ENCODE measurements at places on chromosomes 5 and 9.

DNA sequence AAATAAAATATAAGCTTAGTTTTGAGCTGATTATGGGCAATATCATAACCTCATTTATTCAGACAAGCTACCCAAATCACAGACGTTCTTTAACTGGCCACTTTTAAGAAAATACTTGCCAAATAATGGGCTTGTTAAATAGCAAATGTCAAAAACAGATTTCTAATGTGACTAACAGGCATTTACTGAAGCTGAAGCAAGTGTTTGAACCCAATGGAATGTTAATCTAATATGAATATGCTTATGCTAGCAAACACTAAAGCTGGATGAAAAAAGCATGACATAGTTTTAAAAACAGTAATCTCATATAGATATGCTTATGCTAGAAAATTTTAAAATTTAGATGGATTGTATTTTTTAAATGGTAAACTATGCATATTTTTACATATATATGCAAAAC, 411.6 kb upstream of the PTGER4 start:
- no peak for DNase-seq

DNA sequence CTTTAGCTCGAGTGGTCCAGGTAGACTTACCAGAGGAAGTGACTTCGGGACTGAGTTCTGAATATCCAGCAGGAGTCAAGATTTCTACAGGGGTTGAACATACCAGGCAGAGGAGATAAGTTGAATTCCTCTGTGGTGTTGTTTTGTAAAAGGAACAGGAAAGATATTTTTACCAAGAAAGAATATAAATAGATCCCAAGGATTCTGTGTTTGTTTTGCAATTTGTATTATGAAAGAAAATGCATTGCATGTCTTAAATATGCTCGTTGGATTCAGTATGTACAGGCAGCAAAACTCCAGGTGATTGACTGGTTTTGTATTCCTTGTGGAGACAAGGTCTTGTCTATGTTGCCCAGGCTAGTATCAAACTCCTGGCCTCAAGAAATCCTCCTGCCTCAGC, 197.8 kb downstream of the FRMD3 start:
- no peak for DNase-seq

GRCh38 chr5:38382898-38383297, 124.5 kb downstream of the EGFLAM start:
- peak; percentile 31 for DNase-seq

GRCh38 chr5:68385936-68386335, 170.4 kb downstream of the PIK3R1 start:
- no peak for DNase-seq

DNA sequence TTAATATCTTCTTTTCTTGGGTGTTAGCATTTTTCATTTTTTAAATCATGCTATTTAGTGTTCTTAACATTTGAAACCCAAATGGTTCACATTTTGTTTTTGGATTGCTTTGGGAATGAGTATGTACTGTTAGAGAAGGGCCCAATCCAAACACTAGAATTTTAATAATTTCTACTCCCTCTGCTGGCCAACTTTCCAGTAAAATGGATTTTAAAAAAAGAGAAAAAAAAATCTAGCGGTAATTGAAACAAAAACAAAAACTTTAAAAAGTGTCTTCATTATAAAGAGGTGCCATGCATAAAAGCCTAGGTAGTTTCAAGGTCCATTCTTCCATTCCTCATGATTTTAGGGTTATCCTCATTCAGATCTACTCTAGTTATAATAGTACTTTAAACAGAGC, 32.1 kb upstream of the RICTOR start:
- DNase-seq, result no peak

DNA sequence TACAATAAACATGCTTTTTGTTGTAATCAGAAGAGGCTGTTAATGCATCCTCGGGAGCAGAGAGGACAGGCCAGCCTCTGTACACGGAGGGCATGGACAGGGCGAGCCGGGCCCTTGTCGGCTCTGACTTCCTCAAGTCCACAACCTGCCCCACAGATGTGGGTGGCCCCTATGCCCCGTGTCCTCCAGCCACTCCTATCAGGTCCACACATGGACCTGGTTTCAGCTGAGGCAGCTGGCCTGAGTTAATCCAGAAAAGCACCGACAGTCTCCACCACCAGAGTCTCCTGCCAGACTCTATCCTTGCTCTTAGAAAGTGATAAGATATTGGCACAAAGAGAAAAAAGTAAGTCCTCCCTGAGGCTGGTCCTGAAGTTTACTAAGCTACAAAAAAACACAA, 52.4 kb upstream of the PHYKPL start:
- DNase-seq, result no peak

GRCh38 chr5:168693297-168693696, 114.1 kb upstream of the PANK3 start:
- DNase-seq, result no peak

DNA sequence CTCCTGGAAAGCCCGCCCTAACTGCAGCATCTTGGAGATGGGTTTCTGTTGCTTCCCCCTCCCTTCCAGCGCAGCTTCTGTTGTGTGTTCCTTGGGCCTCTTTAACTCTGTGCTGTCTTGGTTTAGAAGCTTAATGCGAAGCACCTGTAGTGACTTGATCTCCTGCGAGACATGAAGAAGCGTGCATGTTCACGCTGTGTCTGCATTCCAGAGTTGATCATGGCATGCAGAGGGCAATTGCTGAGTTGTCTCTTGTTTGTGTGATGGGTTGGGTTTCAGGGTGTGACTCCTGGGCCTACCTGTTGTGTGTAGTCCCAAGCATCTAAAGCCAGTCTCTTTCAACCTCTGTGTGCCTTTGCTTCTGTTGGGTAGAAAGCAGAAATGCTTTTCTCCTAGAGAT, 155.6 kb downstream of the SMARCA2 start:
- DNase-seq, result no peak

DNA sequence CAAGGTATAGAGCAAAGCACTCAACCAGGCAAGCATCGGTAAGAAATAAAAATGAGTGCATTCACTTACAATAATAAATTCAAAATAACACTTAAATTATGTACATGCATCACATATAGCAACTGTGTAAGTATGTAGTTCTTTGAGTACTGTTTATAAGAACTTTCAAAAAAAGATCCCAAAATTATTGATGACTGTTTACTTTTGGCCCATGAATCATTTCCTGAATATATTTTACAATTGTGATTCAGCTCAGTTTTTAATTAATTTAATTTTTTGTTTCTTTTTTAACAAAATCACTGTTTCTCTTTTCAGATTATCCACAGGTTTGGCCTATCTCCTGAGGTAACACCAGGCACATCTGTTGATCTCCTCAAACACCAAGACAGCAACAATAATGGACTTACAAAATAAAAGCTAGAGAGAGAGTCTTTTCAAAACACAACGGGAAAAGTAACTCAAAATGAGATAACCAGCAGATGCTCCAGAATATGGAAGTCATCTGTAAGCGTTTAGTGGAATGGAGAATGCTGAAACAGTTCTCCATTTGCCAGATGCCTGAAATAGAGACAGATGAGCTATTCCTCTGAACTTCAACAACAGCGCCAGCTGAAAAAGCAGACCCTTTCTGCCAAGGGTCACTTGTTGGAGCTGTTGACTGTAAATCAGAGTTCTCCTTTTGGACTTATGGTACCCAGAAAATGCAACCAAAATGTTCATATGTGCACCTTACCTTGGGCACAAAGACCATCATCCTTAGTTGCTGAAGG, 348.6 kb upstream of the RGMB start:
- no peak for DNase-seq

- no peak for DNase-seq
These were observed 80.8 kb upstream of the SH3PXD2B start for GRCh38 chr5:172535108-172535445.

DNA sequence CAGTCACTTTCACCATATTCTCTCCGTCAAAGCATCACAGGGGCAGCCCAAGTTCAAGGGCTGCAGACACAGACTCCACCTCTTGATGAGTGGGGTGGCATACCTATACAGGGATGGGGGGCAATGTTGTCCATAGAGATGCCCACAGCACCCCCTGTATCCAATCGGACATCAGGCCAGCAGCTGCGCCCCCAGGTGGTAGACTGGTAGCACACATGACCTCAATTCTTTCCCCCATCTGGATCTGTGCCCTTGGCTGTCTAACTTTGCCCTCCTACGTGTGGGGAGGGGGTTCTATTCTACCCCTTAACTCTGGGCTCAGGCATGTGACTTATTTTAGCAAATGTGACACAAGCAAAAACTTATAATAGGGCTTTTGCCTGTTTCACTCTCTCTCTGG, 84.0 kb upstream of the SLC25A48 start:
- DNase-seq, result no peak

DNA sequence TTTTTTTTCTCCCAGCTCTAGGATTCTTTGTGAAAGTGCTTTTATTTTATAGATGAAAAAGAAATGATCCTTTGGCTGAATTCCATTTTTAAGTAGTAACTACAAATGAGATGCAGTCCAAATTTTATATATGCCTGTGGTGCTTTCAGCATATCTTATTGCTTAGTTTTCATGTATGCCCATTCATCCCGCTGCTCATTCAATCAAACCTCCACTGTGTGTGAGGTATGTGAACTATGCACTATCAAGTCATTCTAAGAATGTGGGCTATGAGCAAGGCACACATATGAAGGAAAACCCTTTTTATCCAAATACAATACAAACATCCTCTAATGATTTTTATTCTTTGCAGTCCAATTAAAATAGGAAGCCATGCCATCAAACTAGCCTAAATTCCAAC, 1069.1 kb upstream of the DMAC1 start:
- peak; percentile 23 for DNase-seq

- no peak for DNase-seq
These were observed 957 bp upstream of the PRR16 start for GRCh38 chr5:120463006-120463680.

- no peak for DNase-seq
These were observed 94.6 kb downstream of the ADAMTS2 start for GRCh38 chr5:179250561-179251225.

- DNase-seq, result no peak
These were observed 23.3 kb downstream of the CFAP90 start for GRCh38 chr5:7827610-7828009.

DNA sequence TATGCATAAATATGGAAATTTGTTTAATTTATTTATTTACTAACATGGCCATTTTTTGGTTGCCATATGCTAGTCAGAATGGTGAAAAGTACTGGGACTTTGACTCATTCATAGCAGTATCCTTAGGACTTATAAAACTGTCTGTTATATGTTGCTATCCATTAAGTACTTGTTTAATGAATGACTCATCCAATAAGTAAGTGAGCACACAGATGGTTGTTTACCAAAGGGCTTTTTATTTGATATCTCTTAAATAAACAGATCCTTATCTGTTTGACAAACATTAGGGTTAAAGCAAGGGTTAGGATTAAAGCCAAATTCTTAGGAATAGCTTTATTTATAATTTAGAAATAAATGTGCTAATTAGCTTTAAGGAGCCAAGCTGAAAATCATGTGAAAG, 183.4 kb downstream of the FBXO4 start:
- DNase-seq, result no peak

- no peak for DNase-seq
These were observed 4.3 kb downstream of the CSNK1A1 start for GRCh38 chr5:149546974-149547373.

DNA sequence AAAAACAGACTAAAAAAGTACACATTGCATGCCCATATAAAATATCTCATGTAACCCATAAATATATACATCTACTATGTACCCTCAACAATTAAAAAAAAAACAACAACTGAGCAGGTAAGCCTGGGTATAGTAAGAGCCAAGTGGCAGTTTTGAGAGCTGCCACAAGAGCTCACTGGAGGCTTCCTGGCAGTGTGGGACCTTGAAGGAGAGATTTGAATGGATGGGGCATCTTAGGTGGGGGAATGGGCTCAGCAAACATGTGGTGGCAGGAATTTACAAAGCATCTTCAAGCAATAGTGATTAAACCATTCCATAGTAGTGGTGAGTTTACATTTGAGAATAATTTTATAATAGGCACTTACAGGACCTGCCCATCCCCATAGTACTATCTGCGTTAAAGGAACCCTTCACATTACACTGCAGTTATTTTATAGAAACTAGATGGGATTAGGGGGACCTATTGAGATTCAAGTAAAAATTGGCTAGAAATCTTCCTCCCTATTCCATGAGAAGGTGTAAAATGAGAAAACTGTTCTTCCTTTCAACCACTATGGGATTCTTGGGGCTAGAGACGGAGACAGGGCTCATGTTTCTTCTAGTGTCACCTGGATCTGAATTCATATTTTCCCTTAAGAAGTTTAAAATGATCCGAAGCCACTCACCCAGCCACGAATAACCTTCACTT, 6.9 kb downstream of the MEGF10 start:
- no peak for DNase-seq

DNA sequence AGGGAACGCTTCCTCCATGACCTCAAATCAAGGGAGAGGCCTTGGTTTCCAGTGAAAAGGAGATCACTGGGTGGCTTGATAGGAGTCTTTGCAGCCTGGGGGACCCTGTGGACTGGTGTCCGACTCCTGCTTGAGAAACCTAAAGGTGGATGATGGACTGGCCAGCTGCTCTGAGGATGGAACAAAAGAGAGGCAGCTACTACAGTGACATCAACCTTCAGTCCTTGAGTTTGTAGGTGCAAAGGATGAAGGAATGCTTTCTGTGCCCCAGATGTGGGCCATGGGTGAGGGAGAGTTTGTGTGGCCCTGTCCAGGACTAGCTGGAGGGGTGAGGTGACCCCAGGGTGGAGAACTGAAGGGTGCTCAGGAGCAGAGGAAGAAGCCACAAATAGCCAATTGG, 114.4 kb upstream of the TBC1D2 start:
- DNase-seq, result no peak

DNA sequence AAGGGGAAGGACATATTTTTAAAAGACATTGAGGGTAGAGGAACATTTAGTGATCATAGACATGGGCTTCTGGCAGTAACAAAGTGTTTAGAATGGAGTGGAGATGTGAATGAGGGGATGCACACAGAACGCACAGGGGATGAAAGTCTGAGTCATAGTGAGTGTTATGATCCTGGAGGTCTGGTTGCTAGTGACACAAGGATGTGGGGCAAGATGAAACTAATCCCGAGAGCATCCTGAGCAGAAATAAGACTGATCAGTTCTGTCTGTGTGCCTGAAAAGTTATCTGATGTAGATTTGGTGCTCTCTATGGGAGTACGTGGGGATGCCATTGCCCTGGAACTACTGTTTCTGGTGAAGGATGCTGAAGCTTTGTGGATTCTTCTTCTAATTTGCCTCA, 141.1 kb downstream of the CHSY3 start:
- DNase-seq, result no peak

DNA sequence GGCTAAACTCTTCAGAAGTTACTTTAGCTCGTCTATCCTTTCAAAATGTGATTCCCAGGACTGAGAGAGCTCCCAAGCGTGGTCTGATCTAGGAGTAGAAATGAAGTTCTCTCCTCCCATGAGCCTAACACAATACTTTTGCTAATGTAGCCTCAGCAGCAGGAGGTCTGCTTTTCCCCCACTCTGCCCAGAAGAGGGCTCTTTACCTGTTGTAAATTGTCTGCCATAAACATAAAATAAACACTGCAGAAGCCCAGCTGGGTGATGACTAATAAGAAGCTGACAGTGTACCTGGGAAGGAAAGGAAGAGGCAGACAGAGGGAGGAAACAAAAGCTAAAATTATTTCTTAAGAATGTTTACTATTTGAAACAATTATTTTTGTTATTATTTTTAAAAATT, 15.4 kb downstream of the SLC36A3 start:
- DNase-seq, result no peak

GRCh38 chr9:14383294-14383693, 69.4 kb upstream of the NFIB start:
- no peak for DNase-seq

- DNase-seq, result no peak
These were observed 173.2 kb downstream of the PRELID2 start for GRCh38 chr5:145661737-145662485.

Data from kidney epithelial cell (primary cell).